ENCODE measurements at places on chromosomes 2 and 18.

DNA sequence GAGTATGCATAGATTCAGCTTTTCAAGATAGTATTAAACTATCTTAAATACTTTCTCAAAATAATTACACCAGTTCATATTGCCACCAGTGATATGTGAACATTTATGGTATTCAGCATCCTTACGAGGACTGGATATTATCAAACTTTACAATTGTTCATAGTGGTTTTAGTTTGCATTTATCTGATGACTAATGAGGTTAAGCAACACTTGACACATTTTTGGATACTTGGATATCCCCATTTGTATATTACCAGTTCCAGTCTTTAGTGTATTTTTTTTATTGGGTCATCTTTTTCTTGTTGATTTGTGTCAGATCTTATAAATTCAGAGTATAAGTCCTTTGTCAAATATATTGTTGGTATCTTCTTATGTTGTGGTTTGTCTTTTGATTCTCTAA, 128.4 kb downstream of the ASXL3 start:
- no peak for DNase-seq

DNA sequence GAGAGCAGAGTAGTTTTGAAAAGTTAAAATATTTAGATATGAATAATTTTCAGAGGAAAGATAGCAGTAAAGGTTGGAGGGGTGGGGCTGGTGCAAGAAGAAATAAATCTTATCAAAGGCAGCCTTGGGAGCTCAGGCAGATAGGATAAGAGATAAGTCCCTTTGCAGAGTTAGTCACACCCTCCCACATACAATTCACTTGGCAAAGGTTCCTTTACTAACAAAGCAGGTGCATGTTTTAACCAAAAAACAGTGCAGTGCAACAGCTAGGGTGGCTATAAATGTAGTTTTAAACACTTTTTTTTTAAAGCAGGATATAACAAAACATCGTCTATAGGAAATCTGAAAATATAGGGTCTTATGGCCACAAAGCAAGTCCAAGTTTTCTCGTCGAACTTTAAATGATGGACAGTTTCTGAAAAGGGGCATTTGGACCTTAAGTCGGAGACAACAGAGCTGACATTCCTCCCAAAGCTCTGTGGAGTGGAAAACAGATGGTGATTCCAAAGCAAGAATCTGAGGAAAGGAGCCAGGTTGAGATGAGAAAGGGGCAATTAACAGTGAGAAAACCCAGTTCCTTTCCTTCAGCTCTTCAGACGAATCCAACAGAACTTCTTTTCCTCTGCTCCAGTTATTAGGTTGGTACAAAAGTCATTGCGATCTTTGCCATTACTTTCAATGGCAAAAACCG, 53.0 kb downstream of the EPHA4 start:
- DNase-seq = no peak

DNA sequence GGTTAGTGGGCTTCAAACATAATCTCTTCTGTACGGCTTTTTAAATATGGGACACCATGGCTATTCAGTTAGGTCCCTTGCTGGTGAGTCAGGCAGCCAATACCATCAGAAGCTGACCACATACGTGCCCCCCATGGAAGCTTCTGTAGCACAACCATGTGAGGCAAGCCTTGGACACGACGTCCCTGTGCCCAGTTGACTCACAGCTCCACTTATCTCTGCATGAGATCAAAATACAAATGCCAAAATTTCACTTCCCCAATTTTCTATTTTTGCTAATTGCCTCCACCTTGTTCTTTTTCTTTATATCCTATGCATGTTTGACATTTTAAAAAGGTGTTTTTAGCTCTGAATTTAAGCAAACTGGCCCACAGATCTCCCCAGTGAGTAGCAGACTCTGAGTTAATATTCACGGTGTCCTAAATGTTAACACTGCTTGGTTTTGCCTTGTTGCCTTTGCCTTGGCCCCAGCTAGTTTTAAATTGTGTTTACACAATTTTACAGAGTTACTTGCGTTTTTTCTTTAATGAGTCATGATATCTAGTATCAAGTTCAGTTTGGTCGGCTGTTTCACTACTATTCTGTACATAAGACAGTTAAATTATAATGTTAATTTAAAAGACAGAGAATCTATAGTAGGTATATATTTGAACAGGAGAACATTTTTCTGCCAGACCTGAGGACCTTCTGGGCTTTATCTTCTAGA, 77.5 kb downstream of the CDCA7 start:
- no peak for DNase-seq

DNA sequence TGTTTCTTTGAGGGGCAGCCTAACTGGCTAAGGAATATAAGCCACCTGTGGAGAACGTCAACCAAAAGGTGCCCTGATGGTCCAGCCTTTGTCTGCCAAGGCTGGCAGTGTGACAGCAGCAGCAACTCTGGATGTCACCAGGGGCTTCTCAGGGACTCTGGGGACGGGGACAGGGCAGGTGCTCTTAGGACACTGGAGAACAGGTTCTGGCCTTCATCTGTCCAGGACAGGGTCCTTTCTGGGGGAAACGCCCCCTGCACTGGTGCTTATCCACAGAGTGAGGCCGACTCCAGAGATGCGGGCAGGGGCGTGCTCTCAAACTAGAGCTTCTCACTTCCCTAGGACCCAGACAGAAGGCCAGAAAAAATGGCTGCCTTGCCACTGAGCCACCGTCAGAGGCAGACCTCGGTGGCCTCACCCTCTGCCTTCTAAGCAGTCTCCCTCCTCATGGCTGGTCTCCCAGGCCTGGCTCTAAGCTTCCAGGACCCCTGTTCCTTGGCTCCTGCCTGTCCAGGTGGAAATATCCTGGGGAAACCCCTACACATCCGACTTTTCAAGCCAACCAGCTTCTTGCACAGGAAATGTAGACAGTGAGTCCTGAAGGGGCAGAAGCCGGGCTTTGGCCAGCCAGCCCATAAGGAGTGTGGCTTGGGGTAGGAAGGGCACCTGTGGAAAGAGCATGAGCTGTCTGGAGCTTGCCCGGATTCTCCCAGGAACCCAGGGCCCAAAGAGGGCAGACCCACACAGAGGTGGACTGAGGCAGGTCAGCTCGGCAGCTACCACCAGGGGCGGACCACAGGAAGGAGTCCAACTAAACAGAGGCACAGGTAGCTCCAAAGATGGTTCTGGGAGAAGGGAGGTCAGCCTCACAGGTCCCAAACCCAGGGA, 11.3 kb upstream of the SFXN5 start:
- DNase-seq = no peak

GRCh38 chr2:178202927-178203326, 8.6 kb downstream of the OSBPL6 start:
- DNase-seq = no peak

DNA sequence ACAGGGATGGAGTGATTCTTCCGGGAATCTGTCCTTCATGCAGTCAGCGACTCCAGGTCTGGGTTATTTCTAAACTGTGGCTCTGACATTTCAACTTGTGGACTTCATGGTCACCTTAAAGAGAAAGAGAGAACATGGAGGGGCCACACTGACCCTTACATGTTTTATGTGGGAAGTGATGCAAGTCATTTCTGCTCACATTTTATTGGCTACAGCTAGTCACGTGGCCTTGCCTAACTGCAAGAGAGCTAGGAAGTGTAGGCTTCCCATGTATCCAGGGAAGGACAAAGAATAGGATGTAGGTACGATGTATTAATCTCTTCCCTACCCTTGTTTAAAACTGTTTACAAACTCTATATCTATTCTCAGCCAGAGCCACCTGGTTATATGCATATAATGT, 30.3 kb upstream of the AFTPH start:
- no peak for DNase-seq

DNA sequence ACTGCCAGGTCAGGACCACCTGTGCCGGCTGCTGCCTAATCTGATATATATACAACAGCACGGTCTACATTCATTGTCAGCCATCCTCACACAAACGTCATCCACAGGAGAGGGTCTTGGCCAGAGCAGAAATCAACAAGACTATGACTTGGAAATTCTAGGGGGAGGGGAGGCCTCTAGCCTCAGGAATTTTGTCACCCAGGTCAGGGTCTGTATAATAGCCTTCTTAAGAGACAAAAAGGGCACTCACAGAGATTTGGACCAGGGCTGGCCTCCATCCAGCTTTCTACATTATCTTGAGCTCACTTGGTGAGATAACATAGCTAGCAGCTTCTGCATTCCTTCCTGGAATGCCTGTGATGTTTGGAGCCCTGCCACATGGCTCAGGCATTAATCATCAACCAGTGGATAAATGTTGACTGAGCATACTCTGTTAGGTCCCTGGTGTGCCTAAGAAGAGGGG, 50.4 kb upstream of the CTIF start:
- DNase-seq = peak; percentile 91

GRCh38 chr2:230779126-230779525, 66.5 kb downstream of the CAB39 start:
- DNase-seq = no peak

GRCh38 chr2:20818820-20819219, 4.1 kb downstream of the LDAH start:
- DNase-seq = no peak

- no peak for DNase-seq
These were observed 127.8 kb upstream of the RGPD4 start for GRCh38 chr2:107698861-107699260.

DNA sequence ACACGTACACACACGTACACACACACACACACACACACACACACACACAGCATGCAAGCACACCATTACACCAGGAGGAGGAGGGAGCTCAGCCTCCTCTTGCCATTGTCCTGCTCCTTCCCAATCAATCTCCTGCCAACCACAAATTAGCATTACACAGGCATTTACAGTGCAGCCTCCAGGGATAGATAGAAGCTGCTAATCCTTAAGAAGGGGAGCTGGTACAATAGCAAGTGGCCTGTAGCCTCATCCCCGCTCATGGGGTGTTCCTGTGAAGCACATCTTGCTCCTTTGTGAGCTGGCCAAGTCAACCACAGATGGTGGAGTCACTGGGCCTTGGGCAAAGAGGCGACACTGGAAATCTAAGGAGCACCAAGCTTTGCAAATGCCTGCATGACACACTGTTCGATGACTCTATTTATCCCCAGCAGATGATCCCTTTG, 110.3 kb upstream of the PKDCC start:
- DNase-seq = no peak

GRCh38 chr2:45610281-45611019, 617 bp downstream of the SRBD1 start:
- peak; percentile 60 for DNase-seq

- no peak for DNase-seq
These were observed 28.4 kb downstream of the C2orf76 start for GRCh38 chr2:119338272-119338671.

DNA sequence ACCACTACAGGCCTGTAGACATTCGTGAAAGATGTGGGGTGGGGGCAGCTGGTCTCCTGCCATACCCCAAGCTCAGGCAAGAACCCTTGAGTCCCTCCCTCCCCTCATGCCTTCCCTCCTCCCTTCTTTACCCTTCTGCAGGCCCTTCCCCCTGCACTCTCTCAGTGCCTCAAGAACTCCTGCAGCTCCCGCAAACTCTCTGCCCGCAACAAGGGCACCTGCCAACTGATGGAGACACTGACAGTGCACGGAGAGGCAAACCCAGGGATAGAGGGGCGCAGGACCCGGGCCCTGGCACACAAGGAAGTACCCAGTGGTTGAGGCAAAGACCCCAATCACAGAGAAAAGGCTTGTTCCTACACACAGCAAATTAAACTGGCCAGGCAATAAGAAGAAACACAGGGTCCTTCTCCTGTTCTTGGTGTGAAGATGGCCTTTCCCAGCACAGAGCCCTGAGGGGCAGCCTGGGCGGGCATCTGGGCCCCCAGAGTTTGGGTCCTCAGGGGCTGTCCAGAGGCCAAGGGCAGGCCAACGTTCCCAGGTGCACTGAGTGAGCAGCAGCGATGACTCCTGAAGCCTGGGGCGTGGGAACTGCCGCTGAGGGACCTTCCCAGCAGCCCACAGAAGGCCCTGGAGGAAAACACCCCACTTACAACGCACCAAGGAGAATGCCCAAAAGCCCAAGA, 1.6 kb downstream of the TEKT4 start:
- no peak for DNase-seq

- no peak for DNase-seq
These were observed 80.9 kb downstream of the BCL2 start for GRCh38 chr18:63238693-63239075.

DNA sequence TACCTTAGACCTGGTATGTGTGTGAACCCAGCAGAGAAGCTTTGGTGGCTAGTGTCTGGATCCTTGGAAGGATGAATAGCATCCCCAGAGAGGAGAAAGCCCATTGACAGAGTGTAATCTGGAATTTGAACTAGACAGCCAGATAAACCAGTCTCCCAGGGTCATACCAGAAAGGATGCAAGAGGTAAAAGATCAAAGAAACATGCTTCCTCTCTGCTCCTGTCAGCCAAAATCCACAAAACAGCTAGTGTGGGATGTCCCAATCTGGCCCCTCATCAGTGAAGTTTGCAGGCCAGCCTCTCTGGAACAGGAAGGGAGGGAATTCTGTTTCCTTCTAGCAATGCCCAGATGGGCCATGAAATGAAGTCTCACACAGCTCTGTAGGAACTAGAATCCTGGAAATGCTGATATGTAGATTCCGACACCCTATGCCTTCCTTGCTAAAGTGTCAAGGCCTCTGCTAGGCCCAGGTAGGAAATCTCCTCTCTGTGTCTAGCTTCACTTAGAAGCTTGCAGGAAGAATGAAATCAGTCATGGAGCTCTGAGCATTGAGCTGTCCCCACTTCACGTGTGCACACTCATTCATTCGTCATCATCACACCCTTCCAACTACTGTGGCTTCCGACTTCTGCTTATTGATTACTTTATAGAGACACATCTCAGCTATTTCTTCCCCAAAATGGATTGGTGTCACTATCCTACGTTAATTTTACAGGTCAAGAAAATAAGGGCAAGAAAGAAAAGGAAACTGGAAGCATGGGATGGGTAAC, 38.0 kb downstream of the EVA1A start:
- DNase-seq = no peak

DNA sequence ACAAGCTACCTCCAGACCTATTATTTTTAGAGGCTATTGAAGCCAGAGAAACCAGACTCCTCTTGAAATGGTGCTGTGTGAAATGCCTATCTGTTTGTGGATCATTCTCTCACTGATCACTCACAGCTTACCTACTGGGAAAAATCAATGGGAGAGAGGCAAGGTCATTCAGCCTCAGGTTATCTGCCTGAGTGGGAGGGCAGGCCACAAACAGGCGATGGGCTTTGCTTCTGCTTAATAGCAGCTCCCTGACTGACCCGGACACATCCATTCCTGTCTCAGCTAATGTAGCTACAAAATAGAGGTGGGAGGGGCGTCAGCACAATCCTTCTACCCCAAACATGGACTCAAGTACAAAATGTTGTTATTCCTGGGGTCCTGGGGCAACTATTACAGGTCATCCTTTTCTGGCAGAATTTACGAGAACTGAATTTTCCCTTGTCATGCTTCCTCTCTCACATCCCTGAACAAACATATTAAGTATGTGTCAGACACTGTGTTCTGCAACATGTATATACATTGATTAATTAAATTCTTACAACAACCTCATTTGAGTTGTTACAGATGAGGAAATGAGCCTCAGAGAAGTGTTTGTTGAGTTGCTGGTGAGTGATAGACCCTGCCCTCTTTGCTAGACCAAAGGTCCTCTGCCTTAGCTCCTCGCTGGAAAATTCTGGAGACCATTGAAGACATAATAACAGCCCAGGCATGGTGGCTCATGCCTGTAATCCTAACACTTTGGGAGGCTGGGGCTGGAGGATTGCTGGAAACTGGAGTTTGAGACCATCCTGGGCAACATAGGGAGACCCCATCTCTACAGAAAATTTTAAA, 60.5 kb downstream of the CDK15 start:
- DNase-seq = no peak
